Activated naive CD8-positive, alpha-beta T cell treated with anti-CD3 and anti-CD28 coated beads for 36 hours (primary cell): ENCODE measurements at places on chromosomes 5 and 9. TPM values are rescaled to one million over a fixed set of nuclear protein-coding genes. Genes with fewer than 3 reads are reported as not detected.

The IRGM gene
- 2.9 TPM for total RNA-seq

- DNase-seq, result no peak
These were observed 592.0 kb upstream of the DMAC1 start for GRCh38 chr9:8391566-8391965.

The PCDHGB6 gene
- total RNA-seq, result not detected

DNA sequence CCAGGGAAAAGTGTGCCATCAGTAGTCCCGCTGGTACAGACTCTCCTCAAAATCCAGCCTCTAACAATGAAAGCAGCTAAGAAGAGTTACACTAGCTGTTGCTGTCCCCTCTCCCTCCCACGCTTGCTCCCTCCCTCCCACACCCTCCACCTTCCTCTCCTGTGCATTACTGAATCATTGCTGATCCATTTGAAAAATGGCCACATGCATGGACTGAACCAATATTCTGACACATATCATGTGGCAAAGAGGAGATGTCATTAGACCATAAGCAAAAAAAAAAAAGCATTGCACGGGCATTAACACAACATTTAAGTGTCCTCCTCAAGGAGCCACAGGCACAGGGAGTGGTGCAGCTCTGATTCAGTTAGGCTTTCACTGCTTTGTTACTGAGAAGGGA is 37.9 kb downstream of the LHFPL2 start:
- DNase-seq, result no peak

GRCh38 chr9:136138566-136138965 is 19.9 kb upstream of the TMEM250 start:
- DNase-seq, result peak; percentile 55

DNA sequence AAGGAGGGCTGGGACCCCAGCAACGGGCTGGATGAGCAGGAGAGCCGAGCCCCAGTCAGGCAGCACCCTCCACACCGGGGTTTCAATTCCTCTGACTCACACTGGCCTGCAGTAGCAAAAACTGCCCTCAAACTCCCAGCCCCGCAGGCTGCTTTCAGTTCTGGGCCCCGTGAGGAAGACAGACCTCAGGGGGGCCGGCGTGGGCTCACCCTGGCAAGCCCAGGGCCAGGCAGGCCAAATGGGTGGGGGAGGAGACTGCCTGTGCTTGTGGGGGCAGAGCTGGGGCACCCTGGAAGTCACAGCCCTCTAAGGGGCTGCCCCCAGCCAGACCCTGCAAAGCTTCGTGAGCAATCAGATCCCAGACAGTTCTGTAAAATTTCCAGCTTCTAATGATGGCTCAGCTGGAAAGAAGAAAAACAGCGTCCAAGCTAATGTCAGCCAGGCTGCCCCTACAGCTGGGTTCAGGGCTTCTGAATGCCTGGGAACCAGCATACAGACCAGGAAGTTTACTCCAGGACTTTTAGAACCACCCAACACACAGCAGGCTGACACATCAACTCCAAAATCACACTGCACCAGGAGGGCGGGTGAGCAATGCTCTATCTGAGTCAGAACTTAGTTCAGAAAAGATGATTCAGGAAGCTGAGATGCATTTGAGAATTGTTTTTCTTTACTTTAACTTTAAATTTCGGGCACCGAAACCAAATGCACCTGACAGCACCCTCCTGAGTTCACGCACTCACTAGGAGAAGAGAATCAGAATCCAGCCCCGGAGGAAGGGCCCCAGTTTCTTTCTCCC is 34.7 kb downstream of the LPCAT1 start:
- peak; percentile 69 for DNase-seq

GRCh38 chr9:85528607-85529006 is 213.1 kb downstream of the AGTPBP1 start:
- no peak for DNase-seq

DNA sequence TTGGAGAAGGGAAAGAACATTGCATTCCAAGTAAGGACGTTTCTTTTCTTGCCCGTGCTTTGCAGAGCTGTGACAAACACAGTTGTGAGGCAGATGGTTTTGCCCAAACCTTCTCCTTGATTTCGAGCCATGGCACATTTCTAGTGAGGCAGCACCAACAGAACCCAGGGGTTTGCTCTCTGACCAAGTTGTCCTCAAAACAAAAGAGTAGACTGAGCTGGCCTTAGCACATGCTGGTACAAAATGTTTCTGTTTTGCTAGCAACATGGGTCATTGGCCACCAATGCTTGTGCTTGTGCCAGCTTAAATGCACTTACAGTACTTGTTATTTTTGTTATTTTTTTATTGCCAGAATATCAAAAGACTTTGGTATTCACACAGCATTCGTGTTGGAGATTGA is 328.8 kb downstream of the GADD45G start:
- no peak for DNase-seq

DNA sequence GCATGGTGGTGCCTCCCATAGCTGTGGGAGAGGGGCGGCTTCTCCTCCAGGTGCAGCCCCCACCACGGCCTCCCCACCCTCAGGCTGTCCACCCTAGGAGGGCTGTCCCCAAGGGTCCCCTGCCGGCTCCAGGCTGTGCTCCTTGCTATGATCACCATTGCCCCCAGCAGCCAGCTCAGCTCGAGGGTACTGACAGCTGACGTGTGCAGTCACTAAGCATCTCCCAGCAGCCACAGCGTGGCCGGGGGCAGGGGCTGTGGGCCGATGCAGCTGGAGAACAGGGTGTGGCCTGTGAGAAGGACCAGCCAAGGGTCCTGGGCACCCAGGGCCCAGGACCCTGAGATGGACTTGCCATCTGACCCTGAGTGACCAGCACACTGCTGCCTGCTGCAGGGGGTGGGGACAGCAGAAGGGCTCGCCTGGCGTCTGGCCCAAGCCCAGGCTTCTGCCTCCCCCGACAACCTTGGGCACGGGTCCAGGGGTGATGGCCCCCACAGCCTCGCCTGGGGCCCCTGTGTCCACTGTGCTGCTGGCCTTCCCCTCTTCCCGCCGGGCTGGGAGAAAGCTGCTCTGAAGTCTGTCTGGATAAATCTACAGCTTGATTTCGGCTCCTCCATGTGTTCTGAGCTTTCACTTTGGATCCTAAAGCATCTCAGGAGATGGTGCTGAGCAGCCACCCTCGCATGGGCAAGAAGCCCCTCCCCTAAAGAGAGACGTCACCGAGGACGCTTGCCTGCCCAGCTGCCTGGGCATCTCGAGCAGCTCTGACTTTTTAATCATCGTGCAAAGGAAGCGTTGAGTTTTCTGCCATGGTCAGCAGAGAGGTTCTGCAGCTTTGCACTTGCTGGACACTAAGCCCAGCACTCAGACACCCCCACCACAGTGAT is 5.5 kb downstream of the KCNT1 start:
- no peak for DNase-seq

The SLCO6A1 gene
- not detected for total RNA-seq

GRCh38 chr9:37369671-37370070 is 52.8 kb upstream of the GRHPR start:
- no peak for DNase-seq

GRCh38 chr9:137689745-137690529 is 71.1 kb downstream of the EHMT1 start:
- no peak for DNase-seq

DNA sequence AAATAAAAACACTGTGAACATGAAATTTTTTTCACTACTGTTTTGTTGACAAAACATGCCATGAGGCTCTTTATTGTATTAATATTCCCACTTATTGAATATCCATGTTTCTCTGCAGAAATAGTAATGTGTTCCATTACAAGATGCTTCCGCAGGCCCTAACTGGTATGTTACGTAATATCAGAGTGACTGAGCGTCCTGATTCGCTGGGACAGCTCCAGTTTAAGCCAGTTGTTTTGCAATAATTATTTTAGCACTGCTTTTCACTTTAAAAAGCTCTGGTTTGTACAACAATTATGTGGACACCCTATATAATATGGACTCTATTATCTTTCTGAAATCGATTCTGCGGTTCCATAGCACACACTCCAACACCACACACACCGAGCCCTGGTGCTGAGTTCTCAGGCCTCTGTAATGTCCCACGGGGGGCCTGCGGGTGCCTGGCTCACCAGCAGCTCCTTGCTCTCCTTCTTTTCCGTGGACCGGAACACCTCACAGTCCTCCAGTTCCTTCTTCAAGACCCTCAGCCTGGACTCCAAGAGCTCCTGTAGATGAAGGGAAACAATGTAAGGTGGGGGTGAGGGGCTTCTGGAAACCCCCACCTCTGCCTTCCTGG is 1.8 kb downstream of the TRIM7 start:
- DNase-seq, result no peak

DNA sequence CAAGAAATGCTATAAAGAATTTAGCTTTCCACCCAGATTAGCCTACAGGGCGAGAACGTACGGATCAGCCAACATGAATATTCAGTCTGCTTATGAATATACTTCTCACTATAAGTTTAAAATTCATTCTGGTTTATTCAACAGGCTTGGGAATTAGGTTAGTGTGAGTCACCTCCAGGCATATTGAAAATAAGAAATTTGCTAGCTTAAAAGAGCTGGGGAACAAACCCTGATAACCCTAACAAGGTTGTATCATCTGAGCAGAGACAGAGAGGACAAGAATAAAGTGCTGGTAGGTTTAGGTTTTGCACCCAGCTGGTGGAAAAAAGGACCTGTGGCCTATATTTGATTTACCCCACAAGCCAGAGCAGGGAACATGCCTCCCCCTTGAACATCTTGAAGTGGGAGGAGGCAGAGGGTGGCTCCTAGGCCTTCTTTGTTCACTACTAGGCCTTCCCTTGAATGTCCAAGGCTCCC is 12.3 kb downstream of the FNBP1 start:
- DNase-seq, result no peak

DNA sequence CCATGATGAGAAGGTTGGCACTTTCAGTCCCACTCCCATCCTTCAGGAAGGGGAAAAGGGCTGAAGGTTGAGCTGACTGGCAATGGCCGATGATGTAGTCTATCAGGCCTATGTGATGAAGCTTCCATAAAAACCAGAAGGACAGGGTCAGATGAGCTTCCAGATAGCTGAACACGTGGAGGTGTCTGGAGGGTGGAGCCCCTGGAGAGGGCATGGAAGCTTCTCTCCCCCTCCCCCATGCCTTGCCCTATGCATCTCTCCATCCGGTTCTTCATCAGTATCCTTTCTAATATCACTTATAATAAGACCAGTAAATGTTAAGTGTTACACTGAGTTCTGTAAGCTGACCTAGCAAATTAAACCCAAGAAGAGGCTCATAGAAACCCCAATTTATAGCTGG is 32.6 kb upstream of the SMU1 start:
- no peak for DNase-seq

The MARCOL gene
- total RNA-seq, result not detected

DNA sequence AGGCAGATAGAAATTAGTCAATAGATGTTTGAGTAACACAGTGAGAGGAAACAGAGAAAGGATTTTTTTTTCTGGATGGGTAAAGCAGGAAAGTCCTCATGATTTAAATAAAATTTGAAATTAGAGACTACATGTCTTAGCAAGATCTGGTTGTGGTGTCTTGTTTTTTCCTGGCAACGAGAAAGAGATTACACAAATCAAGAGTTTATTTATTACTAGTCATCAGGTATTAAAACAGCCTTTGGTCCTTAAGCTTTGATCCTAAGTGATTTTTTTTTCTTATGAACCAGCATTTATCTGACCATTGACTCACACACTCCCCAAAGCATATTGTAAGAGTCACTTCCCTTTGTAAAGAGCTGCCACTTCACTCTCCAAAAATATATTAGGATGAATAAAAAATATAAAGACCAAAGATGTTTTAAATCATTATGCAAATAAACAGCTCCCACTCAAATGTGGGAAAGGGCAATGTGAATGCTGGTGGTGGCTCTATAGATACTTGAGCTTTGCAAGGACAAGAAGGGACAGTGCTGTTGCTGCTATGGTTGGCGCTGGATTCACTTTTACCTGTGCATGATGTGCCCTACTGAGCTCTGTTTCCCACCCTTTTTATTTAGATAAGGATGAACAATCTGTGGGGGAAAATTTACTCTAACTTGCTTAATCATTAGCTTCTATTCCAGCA is 1726.5 kb downstream of the MAT2B start:
- DNase-seq, result no peak

GRCh38 chr5:127839496-127840197 is 136.5 kb downstream of the CCDC192 start:
- DNase-seq, result no peak

The FBP1 gene
- 1.2 TPM for total RNA-seq

DNA sequence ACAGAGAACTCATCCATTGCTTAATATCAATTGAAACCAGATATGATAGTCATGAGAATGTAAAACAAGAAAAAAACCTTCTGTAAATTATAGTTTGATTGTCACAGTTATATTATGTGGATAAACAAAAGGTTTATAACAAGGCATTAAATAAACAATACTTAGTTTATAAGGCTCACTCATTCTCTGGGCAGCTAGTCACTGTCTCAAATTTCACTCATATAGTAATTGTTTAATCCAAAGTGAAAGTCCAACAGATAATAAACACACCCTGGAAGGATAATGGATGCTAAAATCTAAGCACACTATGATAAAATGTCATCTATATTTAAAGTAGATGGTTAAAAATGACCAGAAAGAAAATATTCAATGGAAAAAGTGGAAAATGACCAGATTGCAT is 30.8 kb upstream of the SLC12A2 start:
- no peak for DNase-seq

- DNase-seq, result no peak
These were observed 224.1 kb upstream of the RASEF start for GRCh38 chr9:83287021-83287420.

DNA sequence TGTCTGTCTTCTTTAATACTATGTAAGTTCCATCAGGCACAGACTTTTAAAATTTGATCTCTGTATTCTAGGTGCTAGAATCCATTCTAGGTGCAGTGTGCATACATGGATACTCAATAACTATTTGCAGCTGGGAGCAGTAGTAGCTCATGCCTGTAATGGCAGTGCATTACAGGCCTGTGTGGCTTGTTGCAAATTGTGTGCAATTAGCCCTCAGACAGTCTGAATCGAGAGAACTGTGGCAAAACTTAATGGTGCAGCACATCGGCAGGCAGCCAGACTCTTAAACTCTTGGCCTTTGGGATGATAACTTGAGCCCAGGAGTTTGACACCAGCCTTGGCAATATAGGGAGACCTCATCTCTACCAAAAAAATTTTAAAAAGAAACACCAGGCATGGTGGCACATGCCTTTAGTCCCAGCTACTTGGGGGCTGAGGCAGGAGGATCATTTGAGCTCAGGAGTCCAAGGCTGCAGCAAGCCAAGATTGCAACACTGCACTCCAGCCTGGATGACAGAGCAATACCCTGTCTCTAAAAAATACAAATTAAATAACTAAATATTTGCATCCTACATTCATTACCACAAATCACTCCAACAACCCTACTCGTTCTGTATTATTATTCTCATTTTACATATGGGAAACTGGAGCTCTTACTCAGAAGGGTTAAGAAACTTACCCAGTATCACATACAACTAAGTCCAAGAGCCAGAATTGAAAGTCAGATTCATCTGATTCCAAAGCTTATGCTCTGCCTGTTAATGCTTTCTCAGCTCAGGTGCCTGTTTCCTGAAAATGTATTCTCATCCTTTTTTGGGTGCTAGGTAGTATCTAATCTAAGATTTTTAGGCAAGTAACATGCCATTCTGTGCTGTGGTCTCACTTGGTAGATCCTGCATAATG is 30.1 kb downstream of the PRKACG start:
- DNase-seq, result no peak

DNA sequence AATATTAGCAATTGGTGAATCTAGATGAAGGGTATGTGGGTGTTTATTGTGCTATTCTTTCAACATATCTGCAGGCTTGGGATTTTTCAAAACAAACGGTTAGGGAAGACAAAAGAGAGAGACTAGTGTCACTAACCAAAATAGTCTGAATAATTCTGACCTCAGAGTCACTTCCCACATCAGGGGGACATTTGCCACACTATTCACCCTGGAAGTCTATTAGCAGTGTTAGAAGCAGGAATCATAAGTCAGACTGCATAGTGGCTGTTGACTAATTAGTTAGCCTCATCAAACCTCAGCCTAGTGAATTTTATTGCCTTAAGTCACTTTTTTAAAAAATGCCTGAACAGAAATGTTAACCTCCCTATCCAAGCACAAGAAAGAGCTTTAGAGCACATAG is 169.2 kb upstream of the RGMB start:
- no peak for DNase-seq
